ENCODE measurements at places on chromosomes 1 and 21.

DNA sequence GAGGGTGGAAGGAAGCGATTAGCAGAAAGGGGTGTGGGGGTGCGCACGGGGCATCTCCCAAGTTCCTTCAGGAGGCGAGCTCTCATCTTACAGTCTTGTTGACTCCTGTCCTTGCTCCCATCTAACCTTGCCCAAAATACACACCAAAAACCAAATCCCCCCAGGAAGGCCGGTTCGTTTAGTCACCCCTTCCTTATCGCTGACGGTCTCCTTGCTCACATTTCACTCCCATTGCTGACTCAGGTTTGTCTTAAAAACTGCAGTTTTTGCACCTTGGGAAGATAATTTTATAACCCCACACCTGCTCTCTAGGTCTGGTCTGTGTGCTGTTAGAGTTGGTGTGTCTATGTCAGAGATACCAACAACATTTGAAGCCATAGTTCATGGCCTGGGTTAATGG lies 68.1 kb upstream of the F3 start:
- DNase-seq = no peak

DNA sequence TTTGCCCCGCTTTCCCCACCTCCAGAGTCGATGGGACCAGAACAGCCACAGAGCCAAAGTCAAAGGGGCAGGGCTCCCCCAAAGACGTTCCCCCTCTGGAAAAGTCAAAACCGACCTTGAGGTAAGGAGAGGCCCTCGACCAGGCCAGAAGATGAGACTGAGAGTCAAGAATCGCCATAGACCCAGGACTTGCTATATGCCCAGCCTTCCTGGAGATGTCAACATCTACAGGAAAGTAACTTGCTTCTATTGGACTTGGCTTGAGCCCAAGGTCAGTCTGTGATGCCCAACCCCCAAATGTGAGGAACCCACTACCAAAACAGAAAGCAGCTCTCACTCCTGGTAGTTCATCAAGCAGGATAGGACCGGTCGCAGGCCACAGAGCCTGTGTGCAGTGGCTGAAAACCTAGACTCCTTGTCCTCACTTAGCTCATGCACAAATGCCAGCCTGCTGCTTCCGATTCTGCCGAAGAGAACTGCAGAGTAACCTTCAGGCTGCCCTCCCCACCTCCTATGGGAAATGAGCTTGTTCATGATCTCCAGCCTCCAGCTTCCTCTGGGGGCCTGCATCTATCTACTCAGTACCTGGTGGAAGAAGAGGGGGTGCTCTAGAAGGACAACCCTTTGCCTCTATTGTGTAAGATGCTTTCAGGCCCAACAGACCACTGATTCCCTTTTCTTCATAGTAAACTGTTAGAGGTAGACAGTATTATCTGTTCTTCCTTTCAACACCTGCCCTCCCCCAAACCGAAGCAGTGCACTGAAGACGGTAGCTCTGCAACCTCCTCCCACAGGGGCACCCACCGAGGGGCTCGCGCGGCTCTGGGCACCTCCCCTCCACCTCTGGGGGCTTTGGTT lies 1.4 kb downstream of the ACOT7 start:
- no peak for DNase-seq

DNA sequence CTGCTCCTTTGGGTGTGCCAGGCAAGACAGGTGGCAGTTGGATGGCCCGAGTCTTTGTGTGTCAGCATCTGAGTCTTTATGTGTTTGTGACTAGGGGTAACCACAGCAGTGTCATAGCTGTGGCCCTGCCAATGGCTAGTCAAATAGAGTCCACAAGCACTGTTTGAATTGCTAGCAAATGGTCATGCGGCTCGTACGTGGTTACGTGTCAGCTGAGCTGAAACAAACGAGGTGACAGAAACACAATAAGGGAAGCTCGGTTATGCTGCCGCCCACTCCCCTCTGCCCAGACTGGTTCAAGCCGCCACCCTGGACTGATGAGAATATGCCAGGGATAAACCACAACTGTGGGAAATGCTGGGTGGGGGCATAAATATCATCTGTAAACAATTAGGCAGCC lies 174.3 kb upstream of the LMO4 start:
- no peak for DNase-seq

DNA sequence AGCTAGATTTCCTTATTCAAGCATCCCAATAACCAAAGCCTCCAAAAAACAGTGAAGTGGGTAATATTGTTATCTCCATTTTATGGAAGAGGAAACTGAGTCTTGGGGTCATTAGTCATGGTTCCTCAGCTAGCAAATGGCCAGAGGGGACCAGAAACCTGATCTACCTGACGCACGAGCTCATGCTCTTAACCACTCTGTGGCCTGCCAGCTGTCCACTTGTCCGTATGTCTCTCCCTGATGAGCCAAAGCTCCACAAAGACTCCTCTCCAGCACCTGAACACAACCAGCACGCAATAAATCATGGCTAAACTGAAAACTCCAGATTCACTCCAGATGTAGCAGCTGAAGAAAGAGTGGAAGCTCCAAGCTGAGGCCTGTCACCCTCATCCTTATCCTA lies 5.8 kb downstream of the CAPN8 start:
- no peak for DNase-seq

DNA sequence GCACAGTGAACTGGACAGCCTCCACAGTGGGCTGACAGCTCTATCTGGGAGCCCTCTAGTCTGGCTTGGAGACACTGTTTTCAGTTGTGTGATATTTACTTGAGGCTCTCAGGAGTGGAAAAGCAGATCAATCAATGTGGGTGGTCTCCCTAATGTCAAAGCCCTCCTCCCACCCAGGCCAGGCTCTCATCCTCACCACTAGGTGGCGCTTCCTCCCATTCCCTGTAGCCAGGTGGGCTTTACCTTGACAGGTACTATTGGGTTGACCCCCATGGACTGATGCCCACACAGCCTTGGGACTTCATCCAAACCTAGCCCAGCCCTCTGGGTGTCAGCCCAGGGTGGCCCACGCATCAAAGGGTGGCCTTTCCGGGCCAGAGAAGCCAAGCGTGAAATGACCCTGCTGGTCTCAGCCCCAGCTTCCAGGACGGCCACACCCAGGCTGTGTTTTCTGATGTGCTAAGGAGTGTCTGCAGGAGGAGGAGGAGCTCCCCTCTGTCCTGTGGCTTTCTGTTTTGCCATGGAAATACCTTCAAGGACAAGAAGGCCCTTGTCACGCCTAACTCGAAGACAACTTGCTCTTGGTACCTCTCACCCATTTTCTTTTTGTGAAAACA lies 54.0 kb downstream of the CLIC6 start:
- DNase-seq = no peak

GRCh38 chr1:199308349-199308846 lies 669.6 kb downstream of the PTPRC start:
- DNase-seq = no peak

GRCh38 chr1:36151845-36152203 lies 2.5 kb upstream of the TRAPPC3 start:
- DNase-seq = no peak

- no peak for DNase-seq
Measured at GRCh38 chr21:42581993-42582786, 68.5 kb downstream of the SLC37A1 start.

DNA sequence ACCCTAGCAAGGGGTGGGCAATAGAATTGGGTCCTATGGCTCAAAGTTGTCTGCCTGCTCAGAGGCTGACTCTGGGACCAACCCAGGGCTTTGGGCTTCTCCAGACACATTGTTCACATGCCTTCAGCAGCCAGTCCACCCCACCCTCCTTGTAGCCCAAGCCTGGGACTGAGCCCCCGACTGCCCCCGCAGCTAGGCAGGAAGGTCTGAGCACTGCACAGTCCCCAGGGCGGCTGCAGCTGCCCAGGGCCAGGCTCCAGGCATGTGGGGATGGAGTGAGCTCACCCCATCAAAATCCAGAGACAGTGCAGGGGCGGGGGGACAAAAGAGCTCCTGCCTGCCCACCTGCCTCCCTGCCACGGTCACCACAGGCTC lies 35.6 kb downstream of the HSPG2 start:
- no peak for DNase-seq

DNA sequence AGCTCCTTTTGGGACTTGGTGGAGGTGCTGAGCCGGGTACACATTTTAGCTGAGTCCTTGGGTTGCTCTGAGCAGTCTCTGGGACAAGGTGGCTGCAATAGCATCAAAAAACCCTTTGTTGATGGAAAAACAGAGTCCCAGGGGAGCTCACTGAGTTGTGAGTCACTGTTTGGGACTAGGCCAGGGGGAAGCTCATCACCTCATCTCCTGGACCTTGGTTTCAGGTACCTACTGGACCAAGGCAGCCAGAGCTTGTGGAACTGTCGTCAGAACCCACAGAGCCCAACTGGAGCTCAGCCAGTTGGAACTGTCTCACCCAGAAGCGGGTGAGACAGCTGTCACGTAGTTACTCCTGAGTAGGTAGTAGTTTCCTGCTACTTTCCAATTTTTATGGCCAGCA lies 146.7 kb downstream of the HLX start:
- no peak for DNase-seq

GRCh38 chr1:195766709-195767108 lies 841.5 kb downstream of the KCNT2 start:
- DNase-seq = no peak
